ENCODE measurements at places on chromosomes 5 and 9.

- no peak for DNase-seq
Observed at GRCh38 chr5:38378579-38378978, 120.2 kb downstream of the EGFLAM start.

DNA sequence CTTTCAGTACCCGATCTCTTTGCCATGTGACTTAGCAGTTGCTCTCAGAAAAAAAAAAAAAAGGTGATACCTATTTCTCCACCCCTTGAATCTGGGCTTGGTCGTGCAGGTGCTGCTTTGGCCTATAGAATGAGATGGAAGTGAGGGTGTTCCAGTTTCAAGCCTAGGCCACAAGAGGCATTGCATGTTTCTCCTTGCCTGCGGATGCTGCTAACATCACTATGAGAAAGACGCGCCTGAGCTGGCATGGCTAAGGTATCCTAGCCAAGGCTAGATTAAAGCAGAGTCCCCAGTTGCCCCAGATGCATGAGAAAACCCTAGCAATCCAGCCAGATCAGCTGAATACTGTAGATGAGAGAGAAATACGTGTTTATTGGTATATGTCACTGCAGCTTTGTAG is 14.7 kb upstream of the CSF1R start:
- no peak for DNase-seq

- no peak for DNase-seq
Observed at GRCh38 chr9:82073551-82074543, 85.3 kb downstream of the SPATA31D1 start.

GRCh38 chr5:64865662-64866061 is 96.9 kb downstream of the CWC27 start:
- DNase-seq: no peak

DNA sequence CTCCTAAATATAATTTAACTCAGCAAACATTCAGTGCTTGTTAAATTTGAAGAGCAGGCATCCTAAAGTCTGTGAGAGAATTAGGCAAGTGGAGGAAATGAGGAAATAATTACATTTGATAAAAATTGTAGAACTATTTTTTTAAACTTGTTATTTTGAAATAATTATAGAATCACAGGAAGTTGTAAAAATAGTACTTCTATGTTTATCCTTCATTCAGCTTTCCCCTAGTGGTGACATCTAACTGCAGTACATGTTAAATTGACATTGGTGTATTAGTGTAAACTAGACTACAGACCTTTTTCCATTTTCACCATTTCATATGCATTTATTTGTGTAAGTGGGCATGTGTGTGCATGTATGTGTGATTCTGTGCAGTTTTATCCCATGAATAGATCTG is 51.6 kb downstream of the F2RL2 start:
- no peak for DNase-seq

GRCh38 chr9:103226647-103227013 is 231.5 kb downstream of the CYLC2 start:
- no peak for DNase-seq

GRCh38 chr5:170491479-170491878 is 12.3 kb upstream of the KCNIP1 start:
- DNase-seq: no peak

GRCh38 chr9:35749515-35750255 is 598 bp downstream of the RGP1 start:
- no peak for DNase-seq

DNA sequence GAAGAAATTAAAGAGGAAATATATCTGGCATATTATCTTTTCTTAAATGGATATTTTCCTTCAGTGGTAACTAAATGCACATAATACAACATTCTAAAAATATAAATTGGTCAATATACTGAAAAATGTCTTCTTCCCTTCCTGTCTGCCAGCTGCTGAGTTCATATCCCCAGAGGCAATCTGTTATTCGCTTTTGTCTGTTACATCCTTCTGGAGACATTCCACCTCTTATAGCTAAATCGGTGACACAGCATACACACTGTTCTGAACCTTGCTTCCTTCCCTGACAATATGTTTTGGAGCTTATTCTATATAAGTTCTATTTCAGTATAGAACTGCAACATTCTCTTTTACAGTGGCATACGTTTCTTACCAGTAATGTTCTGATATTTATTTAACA is 147.8 kb downstream of the TENT4A start:
- no peak for DNase-seq

- DNase-seq: no peak
Observed at GRCh38 chr5:83564069-83564749, 92.7 kb downstream of the VCAN start.

DNA sequence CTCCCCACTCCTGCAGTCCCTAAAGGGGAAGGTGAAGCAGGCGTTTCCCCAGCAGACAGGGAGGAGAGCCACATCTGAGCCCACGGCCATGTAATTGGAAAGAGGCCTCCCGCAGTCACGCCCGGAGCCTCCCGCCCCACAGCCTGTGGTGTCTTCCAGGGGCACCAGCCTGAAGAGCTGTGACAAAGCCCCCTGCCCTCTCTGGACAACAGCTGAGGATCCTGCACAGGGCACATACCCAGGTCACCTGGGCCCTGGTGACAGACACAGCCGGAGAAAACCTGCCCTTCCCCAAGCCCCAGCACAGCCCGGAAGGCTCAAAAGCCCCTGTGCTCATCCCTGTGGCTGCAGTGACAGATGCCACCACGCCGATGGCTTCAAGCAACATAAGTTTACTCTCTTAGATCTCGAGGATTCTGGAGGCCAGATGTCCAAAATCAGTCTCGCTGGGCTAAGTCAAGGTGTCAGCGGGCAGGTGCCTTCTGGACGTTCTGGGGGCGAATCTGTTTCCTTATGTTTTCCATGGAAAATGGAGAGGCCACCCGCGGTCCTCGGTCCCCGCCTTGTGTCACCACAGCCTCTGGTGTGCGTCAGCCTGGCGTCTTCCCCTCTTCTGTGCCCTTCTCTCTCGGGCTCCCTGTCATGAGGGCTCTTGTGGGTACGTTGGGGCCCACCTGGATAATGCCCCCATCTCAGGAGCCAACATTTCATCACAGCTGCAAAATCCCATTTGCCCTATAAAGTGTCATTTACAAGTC is 71.5 kb downstream of the PSMB7 start:
- DNase-seq: no peak

DNA sequence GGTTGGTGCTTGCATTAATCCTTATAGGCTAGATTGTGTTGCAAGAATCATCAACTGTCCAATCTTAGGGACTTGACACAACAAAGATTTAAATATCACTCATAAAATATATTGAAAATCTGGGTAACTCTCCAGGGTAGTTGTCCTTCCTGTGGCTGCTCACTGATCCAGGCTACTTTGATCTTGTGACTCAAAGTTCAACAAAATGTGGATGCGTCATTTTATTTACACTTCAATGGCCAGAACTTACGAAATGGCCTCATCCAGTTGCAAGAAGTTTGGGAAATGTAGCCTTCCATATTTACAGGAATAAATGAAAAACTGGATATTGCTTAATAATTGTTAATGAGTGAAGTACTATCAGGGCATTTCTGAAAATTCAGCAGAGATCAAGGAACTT is 235.5 kb upstream of the ACTBL2 start:
- peak; percentile 45 for DNase-seq

DNA sequence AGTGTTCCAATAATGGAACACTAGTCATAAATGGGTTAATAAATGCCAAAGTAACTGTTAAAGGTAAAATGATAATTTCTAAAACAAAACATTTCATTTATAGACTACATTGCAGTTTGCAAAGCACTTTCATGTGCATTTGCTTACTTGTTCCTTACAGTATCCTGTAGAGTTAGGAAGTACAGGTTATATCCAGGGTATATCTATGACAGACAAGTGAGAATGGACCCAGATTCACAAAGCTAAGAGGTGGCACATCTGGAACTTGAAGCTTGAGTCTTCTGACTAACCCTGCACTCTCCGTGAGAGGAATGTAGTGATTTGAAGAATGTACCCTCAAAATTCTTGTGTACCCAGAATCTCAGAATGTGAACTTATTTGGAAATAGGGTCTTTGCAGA is 121.4 kb downstream of the FER start:
- no peak for DNase-seq

DNA sequence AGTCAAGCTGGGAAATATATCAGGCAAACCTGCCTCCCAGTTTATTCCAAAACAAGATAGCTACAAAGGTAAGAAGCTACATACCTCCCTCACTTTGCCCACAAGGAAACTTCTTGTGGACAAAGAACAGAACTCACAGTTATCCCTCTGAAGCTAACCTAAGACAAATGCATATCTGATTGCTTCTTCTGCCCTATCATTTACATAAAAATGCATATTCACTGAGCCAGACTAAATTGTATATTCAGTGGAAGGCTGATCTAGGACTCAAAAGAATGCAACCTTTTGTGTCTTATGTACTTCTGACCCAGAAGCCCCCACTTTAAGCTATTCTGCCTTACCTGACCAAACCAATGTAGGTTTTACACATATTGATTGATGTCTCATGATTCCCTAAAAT is 276.8 kb downstream of the HTR1A start:
- no peak for DNase-seq

- DNase-seq: peak; percentile 98
Observed at GRCh38 chr9:134055981-134056461, 11.8 kb downstream of the BRD3 start.

DNA sequence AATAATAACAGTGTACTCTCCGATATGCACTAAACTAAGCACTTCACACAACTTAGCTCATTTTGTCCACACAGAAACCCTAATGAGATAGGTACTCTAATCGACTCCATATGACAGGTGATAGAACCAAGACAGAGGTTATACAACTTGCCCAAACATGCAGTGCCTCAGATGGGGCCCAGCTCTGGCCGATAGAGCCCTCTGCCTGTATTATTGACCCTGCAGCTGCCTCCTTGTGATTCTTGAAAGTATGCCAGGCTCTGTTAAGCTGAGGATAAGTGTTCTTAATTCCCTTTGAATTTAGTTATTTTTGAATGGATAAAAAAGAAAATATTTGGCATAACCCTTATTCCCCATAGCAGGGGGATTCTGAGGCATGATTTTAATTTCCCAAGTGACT is 78.5 kb downstream of the HMHB1 start:
- no peak for DNase-seq

DNA sequence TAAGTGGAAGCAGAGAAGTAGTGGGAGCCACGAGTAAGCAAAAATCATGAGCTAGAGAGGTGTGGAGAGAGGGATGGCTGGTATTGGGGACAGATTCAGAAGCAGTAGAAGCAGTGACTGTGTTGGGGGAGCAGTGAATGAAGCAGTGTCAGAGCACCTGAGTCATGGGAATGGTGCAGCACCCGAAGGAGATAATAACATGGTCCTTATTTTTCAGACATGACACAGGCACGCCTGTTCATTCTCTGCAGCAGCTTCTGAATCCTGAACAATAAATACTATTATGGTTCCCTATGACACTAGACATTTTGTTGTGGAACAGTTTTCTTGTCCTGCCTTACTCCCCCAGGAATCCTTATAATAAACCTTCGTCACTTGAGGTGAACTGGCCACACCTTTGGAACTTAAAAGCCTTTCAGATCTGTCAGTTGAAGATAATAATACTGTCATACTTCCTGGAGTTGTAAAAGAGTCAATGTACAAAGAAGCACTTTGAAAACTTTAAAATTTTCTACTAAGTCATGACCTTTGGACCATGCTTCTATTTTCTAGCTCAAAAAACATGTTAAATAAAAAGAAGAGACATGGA is 7.0 kb upstream of the RASA1 start:
- no peak for DNase-seq

DNA sequence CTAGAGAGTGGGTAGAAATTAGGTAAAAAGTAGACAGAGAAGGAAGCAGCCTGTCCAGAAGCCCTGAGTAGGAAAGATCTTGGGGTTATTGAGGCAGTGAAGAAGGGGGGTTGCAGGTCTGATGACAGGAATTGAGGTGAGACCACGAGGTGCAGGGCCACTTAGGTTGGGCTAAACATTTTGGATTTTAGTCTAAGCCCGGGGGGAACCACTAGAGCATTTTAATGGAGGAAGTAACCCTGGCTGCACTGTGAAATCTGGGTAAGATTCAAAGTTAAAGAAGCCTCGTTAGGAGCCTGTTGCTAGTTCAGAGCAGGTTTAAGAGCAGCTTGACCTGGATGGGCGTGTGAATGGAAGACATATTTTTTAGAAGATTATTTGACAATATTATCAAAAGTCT is 38.3 kb downstream of the MAP3K1 start:
- DNase-seq: no peak

GRCh38 chr5:111254613-111255012 is 30.4 kb downstream of the CAMK4 start:
- no peak for DNase-seq

DNA sequence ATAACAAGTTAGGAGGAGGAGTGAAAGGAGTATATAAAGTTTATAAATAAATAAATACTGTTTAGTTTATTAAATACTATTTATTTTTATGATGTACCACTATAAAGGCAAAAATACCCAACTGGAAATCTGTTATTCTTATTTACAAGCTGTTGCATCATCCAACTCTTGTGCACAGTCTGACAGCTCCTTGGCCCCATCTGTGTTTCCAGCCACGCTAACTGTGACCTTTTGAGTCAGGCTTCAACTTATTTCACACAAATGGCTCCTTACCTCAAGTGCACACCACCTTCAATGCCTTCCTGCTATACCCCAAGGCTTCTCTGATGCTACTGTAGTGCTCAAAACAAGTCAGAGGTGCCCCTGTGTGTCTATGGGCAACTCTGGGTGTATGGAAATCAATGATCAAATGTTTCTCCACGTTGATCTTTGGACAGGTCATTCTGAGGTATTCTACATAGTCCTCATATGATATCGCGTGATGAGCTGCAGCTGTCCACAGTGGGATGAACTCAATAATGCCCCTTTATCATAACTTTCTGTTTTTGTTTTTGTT is 303.2 kb upstream of the GRAMD2B start:
- no peak for DNase-seq

- peak; percentile 62 for DNase-seq
Observed at GRCh38 chr5:180209137-180209581, at the start of gene RASGEF1C. Gene RASGEF1C, minus strand, starts transcription at chr5:180209211. Its CDS starts 71,159 bp downstream, at chr5:180138052.

- DNase-seq: no peak
Observed at GRCh38 chr9:99044827-99045226, 60.1 kb upstream of the TGFBR1 start.

GRCh38 chr9:91360551-91361290 is 997 bp downstream of the AUH start:
- no peak for DNase-seq

- peak; percentile 59 for DNase-seq
Observed at GRCh38 chr9:69971643-69972449, 71.8 kb upstream of the MAMDC2 start.

DNA sequence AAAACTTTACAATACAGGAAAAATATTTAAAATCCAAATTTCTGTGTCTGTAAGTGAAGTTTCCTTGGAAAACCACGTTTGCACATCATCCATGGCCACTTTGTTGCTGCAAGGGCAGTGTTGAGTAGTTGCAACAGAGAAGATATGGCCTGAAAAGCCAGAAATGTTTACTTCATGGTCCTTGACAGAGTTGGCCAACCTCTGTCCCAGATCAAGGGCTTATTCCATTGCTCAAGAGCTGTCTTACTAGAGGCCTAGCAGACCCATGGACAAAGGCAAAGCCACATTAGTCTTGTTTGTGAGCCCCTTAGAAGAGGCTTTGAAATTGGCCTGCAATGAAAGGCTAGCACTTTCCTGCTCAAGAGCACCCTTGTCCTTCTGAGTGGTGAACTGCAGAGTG is 119.4 kb downstream of the GAS1 start:
- no peak for DNase-seq

GRCh38 chr9:107090218-107090617 is 192.9 kb upstream of the RAD23B start:
- no peak for DNase-seq

All from left lobe of liver (tissue), 2 donors.